ENCODE measurements at places on chromosomes 6 and 20.

GRCh38 chr6:158911746-158912480 is 88.1 kb downstream of the RSPH3 start:
- DNase-seq, result no peak

- DNase-seq, result no peak
Measured at GRCh38 chr6:47362857-47363461, 53.3 kb upstream of the TNFRSF21 start.

GRCh38 chr6:109595998-109596397 is 95.0 kb downstream of the AK9 start:
- peak; percentile 44 for DNase-seq

DNA sequence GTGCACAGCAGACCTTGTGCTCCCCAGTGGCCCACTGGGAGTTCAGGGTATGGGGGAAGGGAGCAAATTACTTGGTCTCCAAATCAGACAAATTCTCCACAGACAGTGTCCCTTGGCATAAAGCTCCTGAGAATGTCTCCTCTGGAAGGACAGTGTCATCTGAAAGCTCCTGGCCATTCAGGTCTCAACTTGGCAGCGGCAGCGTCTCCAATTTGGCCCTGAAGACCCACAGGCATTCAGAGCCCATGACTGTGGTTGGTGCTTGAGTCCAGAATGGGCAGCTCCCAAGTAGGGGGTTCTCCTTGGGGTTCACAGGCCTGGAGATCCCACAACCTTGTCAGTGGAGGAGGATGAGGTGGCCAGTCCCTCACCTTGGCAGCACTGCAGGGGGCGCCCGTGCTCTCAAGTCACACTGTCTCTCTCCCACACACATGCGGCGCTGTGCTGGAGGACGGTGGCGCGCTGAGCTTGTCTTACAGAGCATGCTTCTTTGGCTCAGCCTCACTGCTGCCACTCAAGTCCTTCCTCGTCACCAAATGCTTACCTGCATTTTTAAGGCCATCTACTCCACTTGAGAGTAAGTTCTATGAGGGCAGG is 20.7 kb downstream of the DYNLRB1 start:
- DNase-seq, result peak; percentile 21

DNA sequence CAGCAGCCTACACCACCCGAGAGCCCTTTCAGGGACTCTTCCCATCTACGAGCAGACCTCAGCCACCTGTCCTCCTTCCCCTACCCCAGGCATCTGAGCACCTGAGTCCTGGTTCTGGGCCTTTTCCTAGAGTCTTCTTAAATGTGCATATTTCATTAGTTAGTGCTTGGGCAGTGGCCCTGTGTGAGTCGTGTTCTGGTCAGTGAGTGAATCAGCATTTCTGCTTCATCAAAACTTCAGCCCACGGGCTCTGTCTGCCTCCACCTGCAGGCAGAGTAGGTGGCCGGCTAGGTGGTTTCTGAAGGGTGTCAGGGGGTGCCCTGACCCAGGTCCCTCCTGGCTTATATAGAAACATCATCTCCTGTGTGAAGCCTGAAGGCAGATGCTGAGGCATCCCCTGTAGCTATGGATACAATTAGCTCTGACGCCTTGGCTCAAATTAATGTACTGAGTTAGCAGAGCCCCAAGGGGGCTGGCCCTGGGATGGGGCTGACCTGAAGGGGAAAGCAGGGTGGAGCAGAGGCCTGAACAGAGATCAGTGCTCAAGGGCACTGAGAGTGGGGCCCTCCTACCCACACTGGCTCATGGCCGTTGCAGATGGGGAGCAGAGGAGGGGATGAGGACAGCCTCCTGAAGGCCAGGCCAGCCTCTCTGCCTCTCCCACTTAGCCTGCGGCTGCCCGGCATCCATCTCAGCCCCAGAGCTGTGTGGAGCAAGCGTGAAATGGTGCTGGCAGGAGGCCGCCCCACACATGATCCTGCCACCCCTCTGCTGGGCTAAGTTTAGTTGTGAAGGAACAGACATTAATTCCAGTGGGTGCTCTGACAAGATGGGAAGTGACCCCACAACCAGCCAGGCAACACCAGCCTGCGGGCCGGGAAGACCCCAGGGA is 13.6 kb downstream of the IP6K3 start:
- no peak for DNase-seq

DNA sequence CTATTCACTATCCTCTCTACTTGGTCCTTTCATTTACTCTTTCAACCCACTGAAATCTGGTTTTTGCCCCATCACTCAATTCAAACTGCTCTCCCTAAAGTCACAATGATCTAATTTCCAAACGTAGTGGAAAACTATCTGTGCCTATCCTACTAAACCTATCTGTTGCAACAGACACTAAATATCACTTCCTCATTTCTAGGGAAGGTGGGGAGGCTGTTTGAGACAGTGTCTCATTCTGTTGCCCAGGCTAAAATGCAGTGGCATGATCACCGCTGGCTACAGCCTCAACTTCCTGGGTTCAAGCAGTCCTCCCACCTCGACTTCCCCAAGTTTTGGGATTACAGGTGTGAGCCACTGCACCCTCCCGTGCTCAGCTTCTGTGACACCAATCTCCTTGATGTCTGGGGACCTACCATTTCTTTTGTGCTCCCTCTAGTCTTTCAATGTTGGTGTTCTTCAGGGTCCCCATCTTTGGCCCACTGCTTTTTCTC is 8.8 kb downstream of the RANBP9 start:
- DNase-seq, result no peak

DNA sequence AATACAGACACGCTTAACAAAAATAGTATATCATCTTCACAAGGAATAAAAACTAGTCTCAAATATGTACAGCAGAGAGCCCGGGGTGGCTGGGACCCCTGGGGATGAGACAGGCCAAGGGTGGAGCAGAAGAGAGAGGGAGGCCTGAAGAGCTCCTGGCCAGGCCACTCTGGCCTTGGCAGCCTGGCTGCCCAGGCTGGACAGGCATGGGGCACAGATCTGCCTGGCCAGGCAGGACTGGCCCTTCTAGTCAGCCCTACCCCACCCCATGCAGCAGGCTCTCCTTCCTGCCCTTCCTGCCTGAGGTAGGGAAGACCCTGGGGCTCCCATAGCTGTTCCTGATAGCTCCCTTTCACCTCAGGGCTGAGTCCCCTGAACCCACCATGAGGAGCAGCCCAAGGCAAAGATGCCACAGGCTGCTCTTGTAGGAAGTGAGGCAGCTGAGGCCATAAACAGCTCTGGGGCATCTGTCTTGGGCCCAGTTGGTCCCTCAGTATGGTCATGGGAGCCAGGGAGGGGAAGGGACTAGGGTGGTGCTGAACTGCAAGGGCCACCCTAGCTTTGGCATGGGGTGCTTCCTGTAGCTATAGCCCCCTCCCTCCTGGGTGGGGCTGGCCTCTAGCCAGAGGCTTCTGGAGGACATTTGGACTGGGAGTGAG is 27.1 kb downstream of the COX4I2 start:
- no peak for DNase-seq

- peak; percentile 14 for DNase-seq
Measured at GRCh38 chr6:134217105-134217797, 100.7 kb downstream of the SGK1 start.

GRCh38 chr6:119533603-119534279 is 184.2 kb upstream of the MAN1A1 start:
- DNase-seq, result no peak

GRCh38 chr6:76275746-76276145 is 203.3 kb upstream of the IMPG1 start:
- DNase-seq, result no peak

GRCh38 chr20:8829256-8829655 is 239.6 kb upstream of the PLCB4 start:
- DNase-seq, result no peak

DNA sequence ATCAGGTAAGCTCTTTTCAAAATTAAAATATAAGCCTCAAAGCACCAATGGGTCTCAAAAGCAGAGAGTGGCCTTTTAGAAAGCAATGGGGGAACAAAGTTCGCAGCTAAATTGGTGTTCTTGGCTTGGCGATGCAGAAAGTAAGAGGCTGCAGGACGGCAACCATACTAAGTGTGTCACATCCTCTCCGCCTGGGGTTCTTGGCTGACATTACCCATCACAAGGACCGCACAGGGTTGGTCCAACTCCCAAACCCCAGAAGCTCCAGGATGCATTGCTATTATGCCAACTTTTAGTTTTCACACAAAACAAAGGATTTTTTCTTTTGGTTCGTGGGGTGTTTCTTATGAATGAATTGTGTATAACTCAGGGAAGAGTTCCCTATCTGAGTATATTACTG is 124.8 kb downstream of the PRKN start:
- no peak for DNase-seq

DNA sequence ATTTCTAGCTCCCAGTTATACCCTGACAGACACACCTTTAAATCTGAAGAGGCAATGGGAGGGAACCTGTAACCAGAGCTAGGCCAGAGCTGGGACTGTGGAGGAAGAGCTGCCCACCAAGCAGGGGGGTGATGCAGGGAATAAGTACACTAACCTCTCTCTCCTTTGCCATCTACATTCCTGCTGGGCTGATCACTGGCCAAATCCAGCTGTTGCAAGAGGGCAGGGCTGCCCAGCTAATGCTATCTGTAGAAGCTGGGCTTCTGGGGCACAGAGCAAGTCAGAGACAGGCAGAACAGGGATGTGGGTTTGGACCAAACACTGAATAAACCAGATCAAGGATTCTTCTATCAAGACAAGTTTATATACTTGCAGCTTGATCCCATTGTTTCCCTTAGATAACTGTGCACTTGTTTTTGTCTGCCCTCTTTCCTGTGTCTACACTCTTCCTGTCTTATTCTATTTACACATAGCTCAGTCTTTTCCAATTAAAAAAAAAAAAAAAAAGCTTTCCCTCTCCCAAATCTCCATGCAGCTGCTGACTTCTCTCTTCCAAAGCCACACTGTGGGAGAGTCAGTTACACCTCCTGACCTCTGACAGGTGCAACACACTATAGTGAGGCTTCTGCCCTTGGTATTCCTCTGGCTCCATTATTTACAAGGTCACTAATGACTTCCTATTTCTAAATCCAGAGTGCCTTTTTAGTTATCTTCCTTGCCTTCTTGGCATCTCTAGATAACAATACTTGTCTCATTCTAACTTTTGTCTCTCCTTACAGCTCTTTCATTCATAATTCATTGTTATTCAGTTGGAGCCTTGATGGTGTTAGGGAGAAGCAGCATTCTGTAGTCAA is 43.7 kb downstream of the TRIM38 start:
- no peak for DNase-seq

GRCh38 chr6:112562301-112563231 is 215.4 kb downstream of the RFPL4B start:
- DNase-seq, result peak; percentile 47

GRCh38 chr6:54846857-54847674 is 495 bp downstream of the FAM83B start:
- DNase-seq, result no peak

GRCh38 chr6:129645830-129646579 is 64.0 kb downstream of the ARHGAP18 start:
- DNase-seq, result no peak
